ENCODE measurements at places on chromosomes 1 and 21.

GRCh38 chr1:171754353-171754705, 12.5 kb upstream of the VAMP4 start:
- DNase-seq: no peak

- DNase-seq: no peak
Measured at GRCh38 chr1:81179242-81179641, 621.5 kb upstream of the ADGRL2 start.

- DNase-seq: no peak
Measured at GRCh38 chr21:28431022-28431421, 561.7 kb downstream of the LTN1 start.

- DNase-seq: no peak
Measured at GRCh38 chr1:233172201-233172600, 123.3 kb downstream of the PCNX2 start.

- no peak for DNase-seq
Measured at GRCh38 chr1:31198150-31198549, 41.5 kb downstream of the NKAIN1 start.

DNA sequence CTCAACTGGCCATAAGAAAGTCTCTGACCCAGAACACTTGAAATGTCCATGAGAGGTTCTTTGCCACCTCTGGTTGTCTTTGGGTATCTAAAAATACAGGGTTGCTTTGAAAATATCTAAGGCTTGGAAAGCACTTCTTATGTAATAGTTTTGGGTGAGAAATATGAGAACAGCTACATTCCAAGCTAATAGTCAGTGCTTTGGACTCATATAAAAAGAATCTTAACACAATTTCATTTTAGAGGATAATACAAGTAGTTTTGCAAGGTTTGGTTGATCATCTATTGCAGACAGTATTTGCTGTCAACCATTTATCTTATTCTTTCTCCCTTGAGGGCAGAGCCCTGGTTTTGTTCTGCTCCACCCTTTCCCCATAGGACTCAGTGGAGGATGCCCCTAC, 207.5 kb downstream of the KCNK2 start:
- no peak for DNase-seq

GRCh38 chr1:181514298-181515290, 31.3 kb downstream of the CACNA1E start:
- no peak for DNase-seq

DNA sequence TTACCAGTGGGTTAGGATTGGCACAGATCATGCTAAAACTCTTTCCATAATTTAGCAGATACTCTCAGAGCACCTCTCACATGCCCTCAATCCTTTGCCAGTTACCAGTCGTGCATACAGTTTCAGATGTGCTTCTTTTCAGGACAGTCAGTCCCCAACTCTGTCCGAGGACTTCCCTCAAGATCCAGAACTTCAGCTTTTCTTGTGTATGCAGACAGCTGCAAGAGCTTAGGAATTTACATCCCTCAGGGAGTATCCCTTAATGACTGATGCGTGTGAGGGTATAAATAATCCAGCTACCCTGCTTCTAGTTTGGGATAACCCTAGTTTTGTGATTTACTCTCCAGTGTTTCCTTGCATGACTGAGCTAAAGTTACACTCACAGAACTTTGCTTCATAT, 393.0 kb upstream of the PLXNA2 start:
- no peak for DNase-seq

- DNase-seq: peak; percentile 80
Measured at GRCh38 chr1:109790735-109791494, 27.2 kb upstream of the EPS8L3 start.

DNA sequence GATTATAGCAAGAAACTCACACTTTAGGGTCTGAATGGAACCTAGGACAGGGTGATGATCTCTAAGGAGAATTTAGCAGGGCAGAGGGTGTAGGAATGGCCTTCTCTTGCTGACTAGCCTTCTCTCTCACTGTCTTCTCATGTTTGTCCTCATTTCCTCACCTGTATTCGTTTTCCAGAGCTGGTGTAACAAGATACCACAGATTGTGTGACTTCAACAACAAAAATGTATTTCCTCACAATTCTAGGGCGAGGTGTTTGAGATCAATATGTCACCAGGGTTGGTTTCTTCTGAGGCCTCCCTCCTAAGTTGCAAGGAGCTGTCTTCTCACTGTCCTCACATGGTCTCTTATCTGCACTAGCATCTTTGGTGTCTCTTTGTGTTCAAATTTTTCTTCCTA, 177.9 kb upstream of the C1orf87 start:
- DNase-seq: no peak

- no peak for DNase-seq
Measured at GRCh38 chr21:34889320-34889675, 159.8 kb downstream of the RUNX1 start.

DNA sequence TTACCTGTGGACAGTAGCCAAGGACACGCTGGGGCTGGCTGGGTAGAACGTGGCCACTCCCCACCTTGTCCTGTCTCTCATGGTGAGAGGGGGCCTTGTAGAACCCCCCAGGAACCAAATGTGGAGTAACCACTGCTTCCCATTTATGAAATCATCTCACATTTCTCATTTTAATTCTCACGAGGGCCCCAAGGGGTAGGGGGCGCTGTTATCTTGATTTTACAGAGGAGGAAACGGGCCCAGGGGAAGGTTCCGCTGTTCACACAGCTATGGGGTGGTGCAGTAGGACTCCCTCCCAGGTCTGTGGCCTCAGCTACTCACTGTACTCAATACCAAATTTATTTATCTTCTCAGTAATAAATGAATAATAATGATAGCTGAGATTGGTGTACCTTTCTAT, 5.5 kb downstream of the SMPDL3B start:
- peak; percentile 77 for DNase-seq

- DNase-seq: no peak
Measured at GRCh38 chr1:241513378-241513777, 6.2 kb downstream of the FH start.

DNA sequence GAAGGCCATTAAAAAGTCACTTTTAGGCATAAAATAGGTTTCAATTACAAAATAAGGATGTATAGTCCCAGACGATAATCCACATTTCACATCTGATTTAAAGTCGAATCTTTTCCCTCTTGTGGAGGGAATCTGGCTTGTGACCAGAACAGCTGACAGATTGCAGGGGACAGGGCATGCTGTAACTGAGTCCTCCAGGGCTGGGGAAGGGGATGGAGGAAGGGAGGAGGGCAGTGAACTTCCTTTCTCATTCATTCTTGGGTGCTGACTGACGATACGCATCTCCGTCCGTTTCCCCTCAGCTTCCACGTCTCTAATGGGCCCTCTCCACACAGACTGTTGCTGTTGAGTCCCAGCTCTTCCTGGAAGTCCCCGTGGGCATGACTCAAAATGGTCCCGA, 108.1 kb upstream of the CSF3R start:
- DNase-seq: no peak

DNA sequence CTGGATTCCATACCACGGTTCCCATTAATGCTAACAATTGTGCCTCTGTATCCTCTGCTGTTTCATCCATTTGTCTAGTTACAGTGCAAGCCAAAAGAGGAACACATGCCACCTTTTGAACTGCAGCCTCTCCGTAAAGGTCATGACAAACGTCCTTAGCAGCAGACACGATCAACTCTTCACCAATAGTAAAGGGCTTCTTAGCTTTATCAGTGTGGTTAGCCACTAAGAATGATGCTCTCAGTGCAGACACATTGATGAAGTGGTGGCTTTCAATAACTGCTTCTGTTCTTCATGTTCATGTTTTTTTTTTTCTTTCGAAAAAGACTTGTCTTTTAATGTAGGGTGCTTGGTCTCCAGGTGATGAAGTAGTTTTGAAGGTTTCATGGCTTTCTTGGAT, 14.3 kb downstream of the XPR1 start:
- DNase-seq: no peak

DNA sequence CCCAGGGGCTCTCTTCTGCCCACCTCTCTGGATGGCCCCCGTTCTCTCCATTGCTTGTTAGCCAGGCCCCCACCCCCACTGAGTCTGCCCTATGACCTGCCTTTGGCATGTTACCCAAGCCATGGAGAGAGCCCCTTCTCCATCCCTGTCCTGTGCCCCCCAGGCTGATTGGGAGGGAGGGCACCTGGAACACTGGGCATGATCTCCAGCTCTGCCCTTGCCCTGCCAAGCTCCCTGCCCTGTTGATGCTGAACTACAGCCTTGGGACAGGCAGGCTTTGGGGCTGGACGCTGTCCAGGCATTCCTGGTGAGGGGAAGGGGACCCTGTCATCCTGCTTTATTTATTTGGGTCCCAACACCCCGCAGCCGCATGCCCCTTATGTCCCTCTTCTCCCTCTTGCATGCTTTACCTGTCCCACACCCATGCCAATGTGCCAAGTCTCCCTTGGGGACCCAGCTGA, 10.7 kb downstream of the TRIM46 start:
- DNase-seq: no peak

- no peak for DNase-seq
Measured at GRCh38 chr1:54949053-54949452, 31.4 kb upstream of the TMEM61 start.

DNA sequence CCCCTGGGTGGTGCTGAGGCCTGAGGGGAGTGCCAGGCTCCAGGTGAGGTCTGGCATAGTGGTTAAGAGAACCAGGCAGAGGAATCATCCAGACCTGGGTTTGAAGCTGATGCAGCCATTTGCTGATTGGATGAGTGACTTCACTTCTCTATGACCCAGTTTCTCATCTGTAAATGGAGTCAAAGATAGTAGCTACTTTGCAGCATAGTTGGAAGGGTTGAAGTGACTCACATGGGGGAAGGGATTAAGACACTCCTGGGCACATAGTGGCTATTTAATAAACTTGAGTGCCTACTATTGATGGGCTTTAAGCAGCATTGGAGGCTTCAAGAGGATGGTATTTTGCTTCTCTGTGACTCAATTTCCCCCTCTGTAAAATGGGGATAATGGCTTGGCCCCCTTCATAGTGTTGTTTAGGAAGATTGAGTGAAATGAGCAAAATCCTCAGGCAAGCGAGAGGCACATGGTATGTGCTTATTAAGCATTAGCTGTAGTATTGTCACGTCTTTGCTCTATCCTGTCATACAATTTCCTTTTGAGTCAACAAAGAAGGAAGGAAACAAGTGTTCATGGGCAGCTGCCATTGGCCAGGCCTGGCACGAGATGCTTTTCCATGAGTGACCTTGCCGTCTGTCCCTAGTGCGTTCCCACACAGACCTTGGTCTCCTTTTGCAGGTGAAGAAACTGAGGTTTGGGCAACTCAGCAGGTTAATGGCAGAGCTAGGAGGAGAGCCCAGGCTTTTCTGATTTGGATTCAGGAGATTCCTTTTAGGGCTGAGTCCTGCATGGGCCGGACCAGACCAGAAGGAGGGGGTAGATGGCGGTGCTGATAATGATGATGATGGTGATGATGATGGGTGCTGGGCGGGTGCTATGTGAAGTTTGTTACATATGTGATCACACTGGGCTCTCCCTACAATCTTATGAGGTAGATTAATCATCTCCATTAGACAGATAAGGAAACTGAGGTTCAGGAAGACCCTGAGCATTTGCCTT, 131.1 kb upstream of the WNT4 start:
- no peak for DNase-seq

DNA sequence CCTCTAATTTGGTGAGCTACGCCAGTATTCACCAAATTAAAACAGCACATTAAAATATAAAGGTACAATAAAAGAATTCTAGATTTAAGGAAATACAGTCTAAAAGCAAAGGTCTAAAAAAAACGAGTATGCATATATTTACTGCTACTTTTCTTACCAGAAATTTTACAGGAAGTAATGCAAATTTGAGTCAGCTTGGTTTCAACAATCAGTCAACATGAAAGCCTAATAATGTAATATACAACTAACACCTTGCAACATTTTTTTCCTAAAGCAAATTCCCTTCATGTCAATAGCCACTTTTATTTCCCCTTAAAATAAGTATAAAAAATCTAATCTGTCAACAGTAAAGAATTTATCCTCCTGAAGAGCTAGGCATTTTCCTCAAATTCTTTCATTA, 11.9 kb downstream of the PTP4A2 start:
- DNase-seq: no peak

DNA sequence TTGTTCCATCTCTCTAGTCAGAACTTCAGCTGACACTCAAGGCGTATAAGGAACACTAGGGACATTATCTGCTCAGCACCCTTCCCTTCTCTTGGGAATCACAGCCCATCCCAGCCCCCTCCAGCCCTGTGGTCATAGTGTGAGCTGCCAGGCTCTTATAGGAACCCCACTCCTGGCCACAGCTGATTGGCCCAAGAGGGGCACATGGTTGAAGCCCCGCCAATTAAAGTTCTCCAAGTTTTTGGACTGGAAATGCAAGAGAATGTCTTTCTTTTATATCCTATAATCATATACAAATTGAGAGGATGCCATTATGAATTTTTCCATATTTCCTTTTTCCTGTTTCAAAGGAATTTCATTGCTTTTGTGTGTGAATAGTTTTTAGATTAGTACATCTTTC, 40.7 kb downstream of the FOXO6 start:
- no peak for DNase-seq

GRCh38 chr1:98157524-98158313, 236.9 kb upstream of the DPYD start:
- DNase-seq: no peak

DNA sequence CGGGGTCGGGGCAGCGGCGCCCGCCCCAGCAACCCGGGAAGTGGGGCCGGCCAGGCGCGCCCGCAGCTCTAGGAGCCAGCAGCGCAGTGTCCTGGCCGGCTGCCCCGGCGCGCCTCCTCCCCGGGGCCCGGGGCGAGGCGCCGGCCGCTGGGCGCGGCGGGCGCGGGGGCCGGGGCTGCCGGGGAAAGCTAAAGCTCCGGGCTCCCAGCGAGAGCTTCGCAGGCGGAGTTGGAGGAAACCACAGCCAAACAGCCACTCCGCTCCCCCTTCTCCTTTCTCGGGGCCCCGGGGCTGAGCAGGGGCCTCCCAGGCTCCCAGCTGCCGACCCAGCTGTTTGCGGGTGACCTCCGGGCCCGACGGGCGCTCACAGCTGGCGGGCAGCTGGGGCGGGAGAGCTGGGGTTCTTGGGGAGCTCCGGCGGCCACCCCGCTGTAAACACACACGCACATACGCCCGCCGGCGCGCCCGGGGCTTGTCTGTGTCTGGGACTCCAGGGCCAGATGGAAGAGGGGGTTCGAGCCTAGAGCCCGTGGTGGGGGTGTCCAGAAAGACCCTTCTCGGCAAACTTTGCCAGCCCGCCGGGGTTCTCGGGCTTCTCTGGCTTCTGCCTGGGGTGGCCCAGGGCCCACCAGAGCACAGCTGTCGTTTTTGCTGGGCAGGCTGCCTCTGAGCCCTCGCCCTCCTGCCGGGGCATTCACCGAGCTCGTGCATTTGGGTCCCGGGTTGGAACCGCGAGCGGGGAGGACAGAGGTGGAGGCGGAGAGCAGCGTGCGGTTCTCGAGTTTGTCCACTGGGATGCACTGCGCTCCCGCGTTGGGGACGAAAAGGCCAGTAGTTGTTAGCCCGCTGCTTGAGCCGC, 1.5 kb downstream of the AJAP1 start:
- DNase-seq: no peak

- DNase-seq: no peak
Measured at GRCh38 chr1:87242445-87243185, 86.1 kb upstream of the LMO4 start.

All from activated CD4-positive, alpha-beta T cell treated with anti-CD3 and anti-CD28 coated beads for 4 hours (primary cell).